ENCODE measurements at places on chromosomes 6 and 20.

DNA sequence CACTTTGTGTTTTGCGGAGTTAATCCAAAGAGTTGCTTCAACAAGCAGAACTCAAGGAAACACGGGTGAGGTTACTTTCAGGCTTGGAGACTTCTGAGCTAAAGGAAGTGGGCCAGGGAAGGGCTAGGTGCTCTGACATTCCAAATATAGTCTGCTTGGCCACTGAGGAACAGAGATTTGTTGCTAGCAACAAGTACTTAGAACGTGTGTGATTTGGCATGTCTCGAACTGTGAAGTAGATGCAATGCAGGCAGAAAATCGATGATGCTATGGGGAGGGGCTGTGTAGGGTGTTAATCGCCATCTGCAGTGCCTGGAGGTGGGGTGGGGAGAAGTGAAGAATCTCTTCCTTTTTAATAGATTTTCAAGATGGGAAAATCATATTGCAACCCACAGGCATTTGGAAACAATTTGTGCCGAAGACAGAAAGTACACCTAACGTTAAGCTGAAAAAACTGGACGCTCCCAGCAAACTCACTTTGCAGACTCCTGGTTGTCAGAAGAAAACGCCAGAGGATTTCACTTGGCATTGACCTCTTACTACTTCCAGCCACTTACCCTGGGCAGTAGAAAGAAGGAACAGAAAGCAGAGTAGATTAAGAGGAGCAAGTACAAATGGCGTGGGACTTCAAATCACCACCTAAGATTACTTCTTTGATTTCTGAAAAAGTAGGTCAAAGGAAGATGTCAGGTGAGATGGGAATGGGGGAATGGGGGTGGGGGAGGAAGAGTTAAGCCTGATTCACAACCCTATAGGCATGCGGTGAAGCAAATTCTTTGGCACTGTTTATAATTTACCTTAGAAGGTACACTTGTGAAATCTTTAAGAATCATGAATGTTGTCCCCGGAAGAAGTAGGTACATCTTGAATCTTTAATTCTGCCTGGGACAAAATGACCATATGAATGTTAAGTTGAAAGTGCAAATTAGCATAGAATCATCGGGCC lies 314.1 kb downstream of the CD83 start:
- no peak for DNase-seq

GRCh38 chr6:37988127-37988526 lies 168.6 kb downstream of the ZFAND3 start:
- no peak for DNase-seq

DNA sequence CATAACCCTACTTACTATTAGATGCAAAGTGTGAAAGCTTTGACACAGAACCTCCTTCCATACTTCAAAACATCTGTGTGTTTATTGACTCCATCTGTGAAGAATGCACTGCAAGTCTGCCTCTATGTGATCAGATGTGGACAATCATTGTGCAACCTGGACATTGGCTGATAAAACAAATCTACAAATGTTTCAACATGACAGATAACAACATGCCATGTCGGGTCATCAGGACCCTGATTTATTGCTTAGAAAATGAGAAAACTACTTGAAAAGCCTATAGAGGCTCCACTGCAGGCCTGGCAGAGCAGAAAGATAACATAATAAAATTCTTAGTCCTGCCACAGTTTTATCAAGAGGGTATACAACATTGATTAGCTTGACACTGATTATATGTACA lies 1286.4 kb downstream of the GRIK2 start:
- DNase-seq: no peak

GRCh38 chr20:47487175-47487917 lies 14.3 kb upstream of the NCOA3 start:
- DNase-seq: peak; percentile 19

- DNase-seq: no peak
Observed at GRCh38 chr6:157937916-157938315, 43.7 kb upstream of the SYNJ2 start.

All from stimulated activated CD8-positive, alpha-beta memory T cell treated with anti-CD3 and anti-CD28 coated beads, Interleukin-2, amount 100 ng/mL, for 1 hour (primary cell).